ENCODE measurements at places on chromosomes 7 and 10. TPM values are rescaled to one million over a fixed set of nuclear protein-coding genes. Genes with fewer than 3 reads are reported as not detected.

- no peak overlapping the region for H3K27ac ChIP-seq
- DNase-seq = no peak
- no peak overlapping the region for H3K4me3 ChIP-seq
- no peaks in the 10 kb centered on the region for H3K27me3 ChIP-seq
- H3K4me1 ChIP-seq = peaks cover 76% of the 10 kb centered on the region
- peaks cover 53% of the 10 kb centered on the region for H3K36me3 ChIP-seq
Measured at GRCh38 chr10:22609251-22609650, 105.1 kb downstream of the PIP4K2A start.

AKR1D1 gene
- not detected for total RNA-seq

DNA sequence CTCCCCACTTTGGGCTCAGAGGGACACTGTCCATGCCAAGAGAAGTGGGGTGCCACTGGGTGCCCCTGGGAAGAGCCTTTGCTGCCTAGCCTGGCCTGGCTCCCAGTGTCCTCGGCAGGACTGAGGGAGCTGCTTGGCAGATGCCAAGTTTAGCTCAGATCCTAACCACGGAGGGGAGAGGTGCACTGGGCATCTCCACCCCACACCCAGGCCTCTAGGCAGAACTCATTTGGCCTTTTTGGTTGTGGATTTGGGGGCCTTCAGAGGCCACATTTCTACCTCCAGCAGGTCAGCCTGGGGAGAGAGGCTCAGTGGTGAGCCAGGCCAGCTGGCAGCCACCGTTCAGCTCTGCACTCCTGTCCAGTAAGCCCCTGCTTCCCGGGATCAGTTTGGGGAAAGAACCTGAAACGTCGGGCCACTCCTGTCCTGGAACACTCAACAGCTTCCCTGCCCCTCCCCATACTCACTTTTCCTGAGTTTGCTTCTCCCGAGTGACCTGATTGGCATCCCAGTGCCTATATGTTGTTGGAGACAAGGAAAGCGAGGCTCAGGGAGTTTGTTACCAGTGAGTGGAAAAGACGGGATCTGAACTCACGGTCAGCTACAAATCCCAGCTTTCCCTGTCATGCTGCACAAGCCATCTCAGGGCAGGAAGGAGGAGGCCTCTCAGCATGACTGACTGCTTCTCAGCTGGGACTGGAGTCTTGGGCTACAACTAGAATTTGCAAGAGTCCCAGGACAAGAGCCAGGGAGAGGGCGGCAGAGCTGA lies 11.2 kb upstream of the CXCL12 start:
- H3K27me3 ChIP-seq = peaks cover 19% of the 10 kb centered on the region
- DNase-seq = no peak
- H3K4me1 ChIP-seq = no peaks in the 10 kb centered on the region
- H3K36me3 ChIP-seq = no peaks in the 10 kb centered on the region
- no peak overlapping the region for H3K4me3 ChIP-seq
- no peak overlapping the region for H3K27ac ChIP-seq

DNA sequence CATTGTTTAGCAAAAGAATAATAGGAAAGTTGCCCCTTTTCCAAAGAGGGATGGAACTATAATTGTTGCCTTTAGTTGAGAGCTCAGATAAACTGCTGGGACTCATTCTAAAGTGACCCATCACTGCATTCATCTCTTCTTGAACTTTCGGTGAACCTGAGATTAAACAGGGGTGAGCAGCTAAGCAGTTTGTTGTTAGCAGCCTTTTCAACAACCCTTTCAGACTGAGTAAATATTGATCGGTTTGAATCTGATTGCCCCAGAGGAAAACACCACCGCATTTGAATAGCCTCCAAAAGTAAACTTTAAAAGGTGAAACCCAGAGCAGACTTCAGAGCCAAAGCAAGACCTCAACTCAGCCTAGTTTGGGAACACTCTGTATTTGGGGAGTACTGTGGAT lies 4.7 kb downstream of the HOXA1 start:
- H3K27me3 ChIP-seq = peaks cover 93% of the 10 kb centered on the region
- H3K4me1 ChIP-seq = peaks cover 6% of the 10 kb centered on the region
- no peak overlapping the region for H3K4me3 ChIP-seq
- H3K27ac ChIP-seq = no peak overlapping the region
- H3K36me3 ChIP-seq = no peaks in the 10 kb centered on the region

DNA sequence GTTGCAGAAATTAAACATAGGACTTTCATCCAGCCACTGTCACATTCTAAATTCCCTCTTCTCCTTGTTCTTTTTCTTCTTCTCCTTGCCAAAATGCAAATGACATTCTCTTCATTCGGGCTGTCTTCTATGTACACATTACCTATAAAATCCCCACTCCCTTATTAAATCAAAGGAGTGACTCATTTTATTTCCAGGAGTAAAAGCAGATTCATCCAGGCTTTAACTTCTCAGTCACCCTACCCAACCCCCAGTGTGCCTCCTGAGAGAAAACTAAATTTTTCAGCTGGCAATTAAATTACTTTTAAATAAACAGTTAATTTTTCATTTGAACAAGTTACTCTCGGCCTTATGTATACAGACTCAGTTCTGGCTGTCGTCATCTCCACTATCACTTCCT lies 223.9 kb upstream of the SHH start:
- no peak for DNase-seq
- no peak overlapping the region for H3K27ac ChIP-seq
- H3K4me3 ChIP-seq = no peak overlapping the region
- peaks cover 4% of the 10 kb centered on the region for H3K4me1 ChIP-seq
- H3K27me3 ChIP-seq = peaks cover 16% of the 10 kb centered on the region

GRCh38 chr7:50608196-50608906 lies 43.1 kb upstream of the DDC start:
- H3K4me1 ChIP-seq = peaks cover 29% of the 10 kb centered on the region
- peak overlapping the region; percentile 8 for H3K4me3 ChIP-seq
- H3K27me3 ChIP-seq = peaks cover 4% of the 10 kb centered on the region
- H3K27ac ChIP-seq = peak overlapping the region; percentile 21
- H3K36me3 ChIP-seq = peaks cover 7% of the 10 kb centered on the region
- no peak for DNase-seq

HECTD2 gene
- total RNA-seq = 2.2 TPM

DNA sequence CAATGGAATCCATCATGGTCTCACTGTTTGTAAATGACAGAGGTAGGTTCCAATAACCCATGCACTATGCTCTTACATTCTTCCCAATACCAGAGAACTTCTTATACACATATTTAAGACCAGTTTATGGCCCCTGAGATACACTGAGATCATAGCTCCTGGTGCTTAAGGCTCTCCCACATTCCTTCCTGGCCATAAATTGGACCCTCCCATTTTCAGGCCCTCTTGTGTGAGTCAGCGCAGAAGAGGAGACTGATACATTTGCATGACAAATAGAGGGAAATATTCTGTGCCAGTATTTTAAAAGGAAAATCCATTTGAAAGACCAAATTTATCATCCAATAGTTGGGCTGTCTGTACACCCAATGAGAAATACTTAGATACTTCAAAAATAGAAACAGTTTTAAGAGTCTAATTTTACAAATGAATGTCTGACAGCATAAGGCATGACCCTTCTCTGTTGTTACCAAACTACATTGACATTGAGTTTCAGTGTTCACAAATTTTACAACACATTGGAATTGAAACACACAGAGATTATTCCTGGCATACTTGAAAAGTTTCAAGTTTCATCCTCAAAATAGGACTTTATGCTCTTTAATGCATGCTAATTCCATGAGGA lies 35.3 kb downstream of the SLC16A9 start:
- peaks cover 2% of the 10 kb centered on the region for H3K27me3 ChIP-seq
- DNase-seq = no peak
- H3K36me3 ChIP-seq = no peaks in the 10 kb centered on the region
- H3K4me3 ChIP-seq = no peak overlapping the region

GRCh38 chr10:78042752-78043104 lies 9.1 kb downstream of the RPS24 start:
- no peaks in the 10 kb centered on the region for H3K27me3 ChIP-seq
- peaks cover 29% of the 10 kb centered on the region for H3K4me1 ChIP-seq
- peak overlapping the region; percentile 39 for H3K27ac ChIP-seq
- H3K36me3 ChIP-seq = peaks cover 33% of the 10 kb centered on the region
- no peak overlapping the region for H3K4me3 ChIP-seq
- no peak for DNase-seq

- H3K4me1 ChIP-seq = no peaks in the 10 kb centered on the region
- H3K27ac ChIP-seq = no peak overlapping the region
- H3K36me3 ChIP-seq = no peaks in the 10 kb centered on the region
- no peak overlapping the region for H3K4me3 ChIP-seq
- no peak for DNase-seq
Measured at GRCh38 chr10:87721781-87722180, 62.1 kb downstream of the PAPSS2 start.

DNA sequence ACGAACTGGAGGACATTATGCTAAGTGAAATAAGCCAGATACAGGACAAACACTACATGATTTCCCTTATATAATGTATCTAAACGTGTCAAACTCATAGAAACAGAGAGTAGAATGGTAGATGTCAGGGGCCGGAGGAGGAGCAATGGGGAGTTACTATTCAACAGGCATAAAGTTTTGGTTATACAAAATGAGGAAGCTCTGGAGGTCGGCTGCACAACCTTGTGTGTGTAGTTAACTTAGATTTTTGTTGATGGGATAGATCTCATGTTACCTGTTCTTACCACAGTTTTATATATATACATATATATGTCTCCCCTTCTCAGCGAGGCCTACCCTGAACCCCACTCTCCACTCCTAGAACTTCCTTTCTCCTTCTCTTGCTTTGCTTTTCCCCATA lies 22.4 kb upstream of the TECTB start:
- H3K36me3 ChIP-seq = no peaks in the 10 kb centered on the region
- DNase-seq = no peak
- no peak overlapping the region for H3K4me3 ChIP-seq
- no peaks in the 10 kb centered on the region for H3K4me1 ChIP-seq
- peaks cover 2% of the 10 kb centered on the region for H3K27me3 ChIP-seq

CCL26 gene
- total RNA-seq = not detected

DNA sequence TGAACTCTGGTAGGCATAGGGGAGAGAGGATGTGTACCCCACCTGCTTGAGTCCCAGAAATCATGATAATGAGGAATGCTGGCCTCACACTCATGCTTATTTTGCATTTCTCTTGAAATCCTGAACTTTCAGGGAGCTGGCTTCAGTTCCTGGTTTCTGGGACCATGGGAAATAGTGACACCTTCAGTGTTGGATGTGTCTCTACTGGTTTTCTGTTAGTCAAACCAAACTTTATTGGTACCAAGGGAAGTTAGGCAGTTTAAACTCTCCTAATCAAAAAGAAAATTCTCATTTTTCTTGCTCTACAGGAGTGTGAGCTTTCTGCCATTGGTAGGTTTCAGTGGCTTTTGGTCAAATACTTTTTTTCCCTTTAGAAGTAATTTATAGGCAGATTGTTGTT lies 11.8 kb upstream of the PCGF5 start:
- H3K36me3 ChIP-seq = peaks cover 5% of the 10 kb centered on the region
- no peak overlapping the region for H3K4me3 ChIP-seq
- H3K27ac ChIP-seq = no peak overlapping the region
- H3K4me1 ChIP-seq = peaks cover 35% of the 10 kb centered on the region
- no peaks in the 10 kb centered on the region for H3K27me3 ChIP-seq
- no peak for DNase-seq

IQUB gene
- not detected for total RNA-seq

- peaks cover 4% of the 10 kb centered on the region for H3K27me3 ChIP-seq
- peak within 1 kb of the TSS; percentile 76 for H3K27ac ChIP-seq
- peak within 1 kb of the TSS; percentile 92 for H3K4me3 ChIP-seq
- H3K36me3 ChIP-seq = no peaks in the 10 kb centered on the region
Measured at GRCh38 chr7:84194484-84195271, at the start of gene SEMA3A. Gene SEMA3A (minus strand): TSS chr7:84194789. CDS start chr7:84194586, 203 bp downstream.

HOXA2 gene
- total RNA-seq = not detected

DNA sequence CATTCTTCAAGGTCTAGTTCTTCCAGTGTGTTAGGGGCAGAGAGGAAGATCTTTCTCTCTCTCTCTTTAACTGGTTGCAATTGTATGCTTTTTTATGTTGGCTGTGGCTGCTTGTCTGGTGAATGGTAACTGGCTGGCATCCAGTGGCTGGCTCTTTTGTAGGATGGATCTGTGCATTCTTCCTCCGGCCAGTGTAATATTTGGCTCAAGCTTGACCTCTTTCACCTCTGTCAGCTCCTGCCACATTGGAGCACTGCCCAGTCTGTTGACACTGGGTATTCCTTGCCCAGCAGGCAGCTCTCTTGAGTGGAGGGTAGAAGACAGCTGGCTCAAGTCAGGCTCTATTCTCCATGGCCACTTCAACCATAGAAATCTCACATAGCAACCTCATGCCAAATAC lies 528.3 kb downstream of the PHTF2 start:
- DNase-seq = no peak
- no peak overlapping the region for H3K4me3 ChIP-seq
- no peaks in the 10 kb centered on the region for H3K4me1 ChIP-seq
- H3K36me3 ChIP-seq = no peaks in the 10 kb centered on the region
- no peak overlapping the region for H3K27ac ChIP-seq

HOXA7 gene
- total RNA-seq = not detected

ASIC3 gene
- 4.7 TPM for total RNA-seq

GRCh38 chr7:98133621-98134303 lies 27.1 kb downstream of the LMTK2 start:
- peak overlapping the region; percentile 35 for H3K4me3 ChIP-seq
- peaks cover 8% of the 10 kb centered on the region for H3K36me3 ChIP-seq
- peaks cover 27% of the 10 kb centered on the region for H3K4me1 ChIP-seq
- H3K27ac ChIP-seq = no peak overlapping the region
- no peak for DNase-seq

ZNF804B gene
- not detected for total RNA-seq

- H3K36me3 ChIP-seq = no peaks in the 10 kb centered on the region
- H3K4me3 ChIP-seq = no peak overlapping the region
- H3K27me3 ChIP-seq = peaks cover 21% of the 10 kb centered on the region
- no peak for DNase-seq
Measured at GRCh38 chr10:77185696-77186095, 451.9 kb downstream of the KCNMA1 start.

TUBB8 gene
- not detected for total RNA-seq

DNA sequence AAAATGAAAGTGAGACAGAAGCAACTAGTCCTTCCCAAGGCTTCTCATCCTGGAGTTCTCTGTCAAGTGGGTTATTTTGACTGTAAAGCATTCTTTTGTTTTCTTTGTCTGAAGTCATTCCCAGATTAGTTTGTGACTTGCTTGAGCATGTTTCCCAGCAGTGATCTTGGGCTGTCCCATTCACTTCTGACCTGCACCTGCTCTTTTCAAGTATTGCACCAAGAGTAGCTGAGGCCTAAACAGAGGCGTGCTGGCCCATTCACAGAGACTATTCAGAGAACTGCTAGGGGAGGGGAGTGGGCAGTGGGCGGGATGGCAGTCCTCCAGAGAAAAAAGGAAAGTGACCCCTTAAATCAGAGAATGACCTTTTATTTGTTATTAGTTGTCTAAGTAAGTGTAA lies 61.3 kb downstream of the CACNA2D1 start:
- no peak for DNase-seq
- no peak overlapping the region for H3K27ac ChIP-seq
- no peak overlapping the region for H3K4me3 ChIP-seq
- no peaks in the 10 kb centered on the region for H3K27me3 ChIP-seq
- H3K36me3 ChIP-seq = no peaks in the 10 kb centered on the region
- H3K4me1 ChIP-seq = no peaks in the 10 kb centered on the region

SPDYE17 gene
- not detected for total RNA-seq

DNA sequence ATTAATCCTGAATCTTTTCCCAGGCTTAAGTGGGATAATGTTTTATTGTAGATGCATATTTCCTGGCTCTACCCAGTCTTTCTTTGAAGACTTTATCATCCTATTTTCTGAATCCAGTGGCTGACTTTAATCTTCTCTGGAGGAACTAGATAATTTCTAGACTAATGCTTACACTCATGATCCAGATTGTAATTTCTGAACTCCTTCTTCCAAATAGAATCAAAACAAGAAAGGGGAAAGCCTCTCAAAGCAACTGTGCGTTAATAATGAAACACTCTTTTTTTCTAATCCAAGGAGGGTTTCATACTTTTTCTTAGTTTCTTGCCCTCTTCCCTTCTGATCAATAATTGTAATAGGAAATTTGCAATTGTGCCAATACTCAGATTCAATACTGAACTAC lies 8.0 kb downstream of the GSTK1 start:
- no peaks in the 10 kb centered on the region for H3K27me3 ChIP-seq
- no peak for DNase-seq
- H3K4me1 ChIP-seq = peaks cover 14% of the 10 kb centered on the region
- H3K4me3 ChIP-seq = no peak overlapping the region
- H3K36me3 ChIP-seq = peaks cover 31% of the 10 kb centered on the region
- no peak overlapping the region for H3K27ac ChIP-seq
